ENCODE measurements at places on chromosomes 7 and 10.

DNA sequence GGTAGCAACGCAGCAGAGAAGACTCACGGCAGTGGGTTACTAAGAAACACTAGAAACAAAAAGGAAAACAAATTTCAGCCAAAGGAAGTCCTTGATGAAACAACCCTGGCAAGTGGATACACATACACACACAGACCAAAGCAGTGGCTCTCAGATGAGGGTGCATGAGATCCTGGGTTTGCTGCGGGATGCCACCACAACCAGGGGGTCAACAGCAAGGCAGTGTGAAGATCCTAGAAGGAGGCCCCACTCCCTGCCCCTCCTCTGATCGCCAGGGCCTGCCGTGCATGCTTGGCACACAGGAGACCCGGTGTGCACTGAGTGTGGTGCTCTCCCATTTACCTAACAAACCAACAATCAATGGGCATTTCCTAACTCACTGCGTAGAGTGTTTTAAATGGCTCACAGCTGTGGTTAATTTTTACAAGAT is 252.3 kb upstream of the KLF14 start:
- DNase-seq: no peak

DNA sequence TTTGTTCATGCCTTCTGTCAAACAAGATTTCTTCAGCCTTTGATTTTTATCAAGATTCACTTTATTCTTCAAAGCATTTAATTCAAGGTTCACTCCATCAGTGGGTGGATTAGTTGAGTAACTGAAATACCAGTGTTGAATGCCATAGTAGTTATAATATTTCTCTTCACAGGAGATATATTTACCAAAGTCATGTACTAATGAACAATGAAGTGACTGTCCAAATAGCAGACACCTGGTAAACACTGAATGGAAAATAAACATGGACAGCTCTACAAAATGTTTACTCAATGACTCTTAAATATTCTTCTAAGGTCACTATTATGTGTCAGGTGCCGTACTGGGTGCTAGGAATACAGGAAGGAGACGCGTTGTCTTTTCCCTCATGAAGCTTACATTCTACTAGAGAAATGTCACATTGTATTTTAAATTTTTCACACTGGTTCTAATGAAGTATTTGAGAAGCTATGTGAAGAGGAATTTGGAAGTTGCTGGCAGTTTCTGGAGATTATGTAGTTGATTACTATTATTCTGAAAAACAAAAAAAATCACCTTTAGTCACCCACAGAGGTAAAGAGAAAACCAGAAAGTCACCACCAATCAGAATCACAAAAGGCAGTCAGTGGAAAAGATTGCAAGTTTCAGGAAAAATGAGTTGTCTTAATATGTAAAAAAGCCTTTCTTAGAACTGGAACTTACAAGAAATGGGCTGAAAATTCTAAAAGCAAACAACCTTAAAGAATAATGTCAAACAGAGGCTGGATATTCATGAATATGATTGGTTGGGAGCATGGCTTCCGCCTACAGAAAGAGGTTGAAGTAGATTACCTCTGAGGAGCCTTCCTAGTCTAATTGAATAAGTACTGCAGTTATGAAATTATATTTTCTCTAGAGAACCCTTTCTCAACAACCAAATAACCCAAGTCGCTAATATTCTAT is 84.5 kb downstream of the RTKN2 start:
- DNase-seq: peak; percentile 39

DNA sequence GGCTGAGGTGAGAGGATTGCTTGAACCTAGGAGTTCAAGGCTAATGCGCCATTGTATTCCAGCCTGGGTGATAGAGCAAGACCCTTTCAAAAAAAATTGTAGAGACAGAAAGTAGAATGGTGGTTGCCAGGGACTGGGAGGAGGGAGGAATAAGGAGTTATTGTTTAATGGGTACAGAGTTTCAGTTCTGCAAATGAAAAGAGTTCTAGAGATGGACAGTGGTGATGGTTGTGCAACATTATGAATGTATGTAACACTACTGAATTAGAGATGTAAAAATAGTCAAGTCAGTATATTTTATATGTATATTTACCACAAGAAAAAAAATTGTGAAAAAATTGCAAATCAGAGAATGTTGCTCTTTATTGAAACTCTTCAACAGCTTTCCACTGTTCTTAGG is 266.5 kb upstream of the NPY start:
- DNase-seq: no peak

DNA sequence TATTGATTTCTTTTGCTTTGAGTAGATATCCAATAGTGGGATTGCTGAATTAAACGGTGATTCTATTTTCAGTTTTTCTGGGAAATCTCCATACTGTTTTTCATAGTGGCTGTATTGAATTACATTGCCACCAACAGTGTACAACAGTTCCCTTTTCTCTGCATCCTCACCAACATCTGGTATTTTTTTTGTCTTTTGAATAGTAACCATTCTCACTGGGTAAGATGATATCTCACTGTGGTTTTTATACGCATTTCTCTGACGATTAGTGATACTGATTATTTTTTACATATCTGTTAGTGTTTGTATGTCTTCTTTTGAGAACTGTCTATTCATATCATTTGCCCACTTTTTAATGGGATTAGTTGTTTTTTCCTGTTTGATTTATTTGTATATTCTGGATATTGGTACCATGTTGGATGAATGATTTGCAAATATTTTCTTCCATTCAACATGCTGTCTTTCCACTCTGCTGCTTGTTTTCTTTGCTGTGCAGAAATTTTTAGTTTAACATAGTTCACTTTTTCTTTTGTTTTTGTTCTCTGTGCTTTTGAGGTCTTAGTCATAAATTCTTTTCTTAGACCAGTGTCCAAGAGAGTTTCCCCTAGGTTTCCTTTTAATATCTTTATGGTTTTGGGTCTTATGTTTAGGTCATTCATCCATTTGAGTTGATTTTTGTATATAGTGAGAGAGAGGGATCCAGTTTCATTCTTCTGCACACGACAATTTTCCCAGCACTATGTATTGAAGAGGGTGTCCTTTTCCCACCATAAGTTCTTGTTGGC is 584.7 kb downstream of the PHTF2 start:
- no peak for DNase-seq

DNA sequence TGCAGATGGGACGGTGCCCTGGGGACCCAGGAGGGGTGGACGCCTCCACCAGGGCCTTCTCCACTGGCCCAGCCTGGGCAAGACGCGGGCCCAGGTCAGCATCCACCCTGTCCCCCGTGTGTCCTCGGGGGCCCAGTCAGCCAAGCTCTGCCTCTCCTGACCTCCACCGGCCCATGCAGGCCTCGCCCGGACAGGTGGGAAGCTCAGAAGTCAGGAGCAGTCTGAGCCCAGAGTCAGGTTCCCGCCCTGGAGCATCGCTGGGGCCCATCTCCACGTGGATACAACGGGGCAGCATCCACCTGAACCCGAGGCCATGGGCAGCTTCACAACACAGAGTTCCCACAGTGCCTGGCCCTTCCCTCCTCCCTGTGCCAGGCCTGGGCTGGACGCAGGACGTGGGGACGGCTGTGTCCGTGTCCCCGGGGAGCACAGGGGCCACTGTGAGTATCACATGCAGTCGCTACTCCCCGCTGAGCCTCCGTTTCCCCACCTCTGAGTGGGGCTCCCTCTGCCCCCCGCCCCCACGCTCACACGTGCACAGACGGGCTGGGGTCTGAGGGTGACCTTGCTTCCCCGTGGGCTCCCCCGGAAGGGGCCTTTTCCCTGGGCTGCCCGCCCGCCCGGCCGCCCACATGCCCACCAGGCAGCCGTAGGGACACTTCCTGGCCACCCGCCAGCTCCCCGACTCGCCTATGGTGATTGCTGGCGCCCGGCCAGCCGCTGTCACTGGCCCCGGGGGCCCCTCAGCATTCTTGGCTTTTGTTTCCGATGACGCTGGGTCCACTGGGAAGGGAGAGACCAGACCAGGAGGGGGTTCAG is 64.3 kb downstream of the PDGFA start:
- DNase-seq: no peak

DNA sequence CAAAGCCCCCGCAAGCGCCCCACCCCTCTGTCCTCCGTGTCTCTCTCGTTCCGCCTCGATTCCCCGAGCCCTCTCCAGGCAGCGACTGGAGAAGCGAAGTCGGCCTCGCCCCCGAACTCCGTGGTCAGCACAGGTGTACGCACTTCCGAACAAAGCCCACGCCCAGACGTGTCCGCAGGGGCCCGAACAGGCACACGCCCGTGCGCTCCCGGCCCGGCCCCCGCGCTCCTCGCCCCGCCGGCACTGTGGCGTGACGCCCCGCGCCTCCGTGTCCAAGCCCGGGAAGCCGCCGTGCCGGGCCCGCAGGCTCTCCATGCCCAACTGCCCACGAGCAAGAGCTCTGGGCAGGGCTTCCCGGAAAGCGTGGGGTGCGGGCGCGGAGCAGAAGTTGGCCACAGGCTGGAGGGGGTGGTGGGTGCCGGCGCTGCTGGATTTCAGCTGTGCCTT is 662 bp downstream of the NRCAM start:
- no peak for DNase-seq

DNA sequence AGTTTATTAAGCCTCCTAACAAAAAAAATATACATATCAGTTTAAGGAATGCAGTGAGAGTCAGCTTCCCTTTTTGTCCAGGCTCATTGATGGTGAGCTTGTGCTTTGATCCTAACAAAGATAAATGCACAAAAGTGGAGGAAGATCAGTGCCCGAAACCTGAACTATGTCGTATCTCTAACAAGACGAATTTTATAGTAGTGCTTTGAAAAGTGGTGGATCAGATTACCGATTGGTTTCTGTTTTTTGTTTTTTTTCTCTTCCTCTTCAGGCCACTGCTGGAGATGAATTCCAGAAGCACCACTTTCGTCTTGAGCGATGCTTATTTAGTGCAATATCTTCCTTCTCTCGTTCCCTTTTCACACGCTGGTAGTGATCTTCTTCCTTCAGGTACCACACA is 72.8 kb downstream of the RHOBTB1 start:
- no peak for DNase-seq

DNA sequence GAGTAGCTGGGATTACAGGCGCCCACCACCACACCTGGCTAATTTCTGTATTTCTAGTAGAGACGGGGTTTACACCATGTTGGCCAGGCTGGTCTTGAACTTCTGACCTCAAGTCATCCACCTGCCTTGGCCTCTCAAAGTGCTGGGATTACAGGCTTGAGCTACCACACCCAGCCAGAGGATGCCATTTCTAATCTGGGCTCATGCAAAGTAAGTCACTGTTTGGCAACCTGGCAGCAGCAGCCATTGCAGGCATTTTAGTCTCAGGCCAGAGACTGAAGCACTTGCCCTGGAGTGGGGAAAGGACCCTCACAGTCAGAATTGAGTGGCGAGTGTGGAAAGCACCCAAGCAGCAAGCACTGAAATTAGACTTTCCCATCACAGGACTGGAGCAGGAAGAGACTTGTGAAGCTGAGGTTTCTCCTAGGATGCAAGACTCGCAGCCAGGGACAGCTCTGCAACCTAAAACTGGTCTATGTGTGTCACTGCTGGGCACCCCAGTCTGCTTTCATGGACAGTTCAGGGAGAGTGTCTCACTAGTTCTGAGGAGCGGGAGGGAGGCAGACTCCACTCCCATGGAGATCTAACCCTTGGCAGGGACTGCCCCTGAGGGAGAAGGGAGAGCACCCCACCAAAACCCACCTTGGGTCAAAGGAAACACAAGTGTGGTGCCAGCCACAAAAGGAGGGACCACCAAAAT is 27.6 kb downstream of the SNX13 start:
- no peak for DNase-seq

DNA sequence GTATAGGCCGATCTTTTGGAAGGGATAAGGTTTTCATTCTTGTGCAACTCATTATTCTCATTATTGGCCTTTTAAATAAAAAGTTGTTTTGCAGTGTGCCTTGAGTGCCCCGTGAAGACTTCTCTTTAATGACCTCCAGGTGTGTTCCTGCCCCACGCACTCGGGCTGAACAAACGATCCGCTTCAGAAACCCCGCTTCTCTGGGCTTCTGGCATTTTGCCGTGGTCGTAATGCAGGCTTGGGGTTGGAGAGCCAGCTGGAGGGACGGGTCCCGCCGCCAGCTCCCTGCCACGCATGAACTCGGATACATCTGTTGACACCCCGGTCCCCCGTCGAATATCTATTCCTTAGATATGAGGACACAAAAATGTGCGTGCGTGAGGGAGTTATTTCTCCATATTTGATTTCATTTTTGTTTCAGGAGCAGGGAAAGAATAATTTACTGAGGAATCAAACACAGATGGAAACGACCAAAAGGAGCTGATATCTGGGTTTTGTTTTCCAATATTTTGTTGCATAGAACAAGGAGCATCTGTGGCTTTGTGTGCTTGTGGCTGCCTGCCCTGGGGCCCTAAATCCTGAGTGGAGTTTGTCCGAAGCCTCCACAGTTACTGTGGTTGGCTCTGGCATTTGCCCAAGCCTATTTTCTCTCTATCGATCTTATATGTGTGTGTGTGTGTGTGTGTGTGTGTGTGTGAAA is 17.0 kb upstream of the TTYH3 start:
- no peak for DNase-seq

- DNase-seq: no peak
These were observed 214.8 kb downstream of the CNTNAP2 start for GRCh38 chr7:146331369-146331768.

GRCh38 chr7:88185650-88186049 is 34.2 kb downstream of the SRI start:
- no peak for DNase-seq

DNA sequence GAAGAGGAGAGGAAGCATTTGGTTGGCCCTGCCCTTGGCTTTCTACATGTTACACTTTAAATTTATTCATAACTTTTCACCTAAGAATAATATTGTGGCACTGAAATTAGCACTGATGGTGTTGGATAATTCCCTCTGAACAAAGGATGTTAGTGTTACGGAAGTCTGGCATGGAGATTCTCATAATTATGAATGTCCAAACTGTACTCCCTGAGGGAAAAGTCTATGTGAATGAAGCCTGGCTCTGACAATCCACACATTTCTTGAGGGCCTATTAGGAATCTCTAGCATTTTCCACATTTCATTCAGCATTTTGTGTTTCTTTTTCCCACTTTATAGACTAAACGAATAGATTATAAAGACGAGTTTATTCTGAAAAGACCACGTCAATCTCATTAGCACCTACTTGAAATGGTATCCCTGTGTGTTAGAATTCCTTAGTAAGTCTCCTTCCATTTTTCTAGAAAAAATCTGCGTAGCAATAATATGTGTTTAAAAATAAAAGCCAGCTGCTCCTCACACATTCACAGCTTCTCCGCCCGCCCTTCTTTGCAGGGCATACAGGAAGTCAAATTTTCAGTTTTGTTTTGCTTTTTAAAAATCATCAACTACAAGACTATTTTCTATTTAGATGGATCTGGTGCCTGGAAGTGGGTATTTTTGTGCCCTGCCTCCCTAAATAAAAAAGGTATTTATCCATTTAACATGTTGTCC is 131.8 kb upstream of the PALS2 start:
- no peak for DNase-seq

DNA sequence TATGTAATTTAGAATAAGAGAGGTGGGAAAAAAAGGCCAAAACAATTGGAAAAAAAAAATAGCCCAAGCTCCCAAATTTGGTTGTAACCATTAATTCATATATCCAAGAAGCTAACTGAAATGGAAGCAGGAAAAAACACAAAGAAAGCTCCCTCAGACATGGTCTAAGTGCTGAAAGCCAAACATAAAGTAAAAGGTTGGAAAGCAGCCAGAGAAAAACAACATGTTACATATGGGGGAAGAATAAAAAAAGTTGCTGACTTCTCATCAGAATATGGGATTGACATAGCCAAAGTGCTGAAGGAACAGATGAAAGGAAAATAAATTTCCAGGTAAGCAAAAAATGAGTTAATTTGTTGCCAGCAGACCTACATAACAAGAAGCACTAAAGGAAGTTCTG is 40.3 kb downstream of the PDZD8 start:
- no peak for DNase-seq
